ENCODE measurements at places on chromosomes 2 and 18.

GRCh38 chr18:10329101-10329500 is 125.3 kb upstream of the APCDD1 start:
- no peak overlapping the region for H3K27ac ChIP-seq
- H3K27me3 ChIP-seq: peaks cover 12% of the 10 kb centered on the region
- DNase-seq: no peak
- no peaks in the 10 kb centered on the region for H3K36me3 ChIP-seq

DNA sequence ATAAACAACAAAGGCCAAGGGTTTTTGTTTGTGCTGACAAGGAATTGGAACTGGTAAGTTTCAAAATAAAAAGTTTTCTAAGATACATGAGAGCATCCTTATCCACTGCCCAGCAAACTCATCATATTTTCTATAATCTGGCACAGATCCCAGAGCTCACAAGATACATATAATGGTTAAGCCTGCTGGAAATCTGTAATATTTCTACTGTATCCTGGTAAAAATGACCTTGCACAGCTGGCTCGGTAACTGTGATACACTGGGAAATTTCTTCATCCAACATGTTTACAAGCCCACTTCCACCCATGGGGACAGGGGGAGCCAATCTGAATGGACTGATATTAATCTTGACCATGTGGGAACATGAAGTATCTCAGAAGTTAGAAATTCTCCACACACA is 425.4 kb upstream of the MMADHC start:
- no peak for DNase-seq
- H3K4me3 ChIP-seq: no peak overlapping the region
- peaks cover 9% of the 10 kb centered on the region for H3K4me1 ChIP-seq
- no peaks in the 10 kb centered on the region for H3K36me3 ChIP-seq
- H3K27me3 ChIP-seq: no peaks in the 10 kb centered on the region

DNA sequence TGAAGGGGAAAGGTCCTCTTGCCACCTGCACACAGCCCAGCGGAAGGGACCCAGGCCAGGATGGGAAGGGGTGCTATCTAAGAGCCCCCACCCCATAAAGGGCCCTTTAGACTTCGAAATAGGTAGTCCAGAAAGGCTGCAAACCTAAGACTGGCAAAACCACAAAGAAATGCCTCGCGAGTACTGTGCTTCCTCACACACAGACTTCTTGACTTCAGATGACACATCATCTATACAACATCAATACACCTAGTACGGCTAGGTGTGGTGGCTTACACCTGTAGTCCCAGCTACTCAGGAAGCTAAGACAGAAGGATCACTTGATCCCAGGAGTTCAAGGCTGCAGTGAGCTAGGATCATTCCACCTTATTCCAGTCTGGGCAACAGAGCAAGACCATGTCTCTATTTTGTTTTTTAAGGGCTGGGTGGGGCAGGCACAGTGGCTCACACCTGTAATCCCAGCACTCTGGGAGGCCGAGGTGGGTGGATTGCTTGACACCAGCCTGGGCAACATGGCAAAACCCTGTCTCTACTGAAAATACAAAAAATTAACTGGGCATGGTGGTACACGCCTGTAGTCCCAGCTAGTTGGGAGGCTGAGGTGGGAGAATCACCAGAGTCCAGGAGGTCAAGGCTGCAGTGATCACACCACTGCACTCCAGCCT is 125.8 kb downstream of the CABLES1 start:
- H3K4me3 ChIP-seq: no peak overlapping the region
- DNase-seq: no peak
- no peaks in the 10 kb centered on the region for H3K27me3 ChIP-seq
- peaks cover 11% of the 10 kb centered on the region for H3K36me3 ChIP-seq
- peaks cover 37% of the 10 kb centered on the region for H3K4me1 ChIP-seq
- H3K27ac ChIP-seq: peak overlapping the region; percentile 92

- no peak for DNase-seq
- H3K4me3 ChIP-seq: no peak overlapping the region
- H3K27ac ChIP-seq: no peak overlapping the region
- no peaks in the 10 kb centered on the region for H3K36me3 ChIP-seq
- H3K4me1 ChIP-seq: peaks cover 10% of the 10 kb centered on the region
Measured at GRCh38 chr2:98137196-98137595, 50.2 kb downstream of the VWA3B start.

DNA sequence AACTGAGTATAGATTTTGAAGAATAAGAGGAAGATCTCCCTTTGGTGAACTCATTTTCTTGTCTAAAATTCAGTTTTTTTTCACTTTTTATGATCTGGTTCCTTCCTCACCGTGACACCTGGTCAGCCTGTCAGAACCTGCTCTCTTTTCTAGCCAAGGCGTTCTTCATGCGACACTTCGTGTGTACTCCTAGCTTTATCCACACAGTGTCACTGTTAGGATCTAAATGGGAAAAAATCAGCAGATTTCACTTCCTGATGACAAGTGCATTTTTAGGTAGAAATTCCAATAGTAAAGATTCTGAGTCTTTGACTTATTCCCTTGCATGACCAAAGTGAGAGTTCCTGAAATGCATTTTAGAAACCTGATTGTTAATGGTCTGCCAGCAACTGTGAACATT is 89.8 kb downstream of the KLHL14 start:
- no peak for DNase-seq
- H3K36me3 ChIP-seq: no peaks in the 10 kb centered on the region
- H3K4me3 ChIP-seq: no peak overlapping the region

DNA sequence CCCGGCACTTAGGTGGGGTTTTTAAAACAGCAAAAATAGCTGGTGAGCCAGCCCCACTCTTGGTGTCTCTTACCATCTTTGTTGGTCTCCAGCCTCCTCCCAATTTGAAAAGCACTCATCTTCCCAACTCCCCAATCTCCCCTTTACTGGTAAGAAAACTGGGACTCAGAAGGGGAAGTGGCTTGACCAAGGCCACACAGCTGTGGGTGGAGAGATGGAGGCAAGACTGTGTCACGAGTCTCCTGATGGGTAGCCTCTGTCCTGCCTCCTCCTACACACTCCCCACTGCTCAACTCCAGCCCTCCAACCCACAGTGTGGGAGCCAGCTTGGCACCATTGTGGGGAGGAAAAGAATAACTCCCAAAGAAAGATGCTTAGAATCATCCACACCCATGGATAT is 140.4 kb downstream of the SMAD2 start:
- H3K36me3 ChIP-seq: no peaks in the 10 kb centered on the region
- H3K27me3 ChIP-seq: peaks cover 17% of the 10 kb centered on the region

- 0 out of 2 replicates have a peak, but pooled peaks cover 5% of the 10 kb centered on the region for H3K36me3 ChIP-seq
- H3K27me3 ChIP-seq: no peaks in the 10 kb centered on the region
- peaks cover 41% of the 10 kb centered on the region for H3K4me1 ChIP-seq
- no peak overlapping the region for H3K4me3 ChIP-seq
- peak; percentile 52 for DNase-seq
- H3K27ac ChIP-seq: no peak overlapping the region
Measured at GRCh38 chr2:29196792-29197788, 81.9 kb downstream of the CLIP4 start.

Data from HFFc6 (cell line).